ENCODE measurements at places on chromosomes 16 and 17.
A peak's percentile ranks its signal among the peaks of the same experiment; 100 is the strongest.

DNA sequence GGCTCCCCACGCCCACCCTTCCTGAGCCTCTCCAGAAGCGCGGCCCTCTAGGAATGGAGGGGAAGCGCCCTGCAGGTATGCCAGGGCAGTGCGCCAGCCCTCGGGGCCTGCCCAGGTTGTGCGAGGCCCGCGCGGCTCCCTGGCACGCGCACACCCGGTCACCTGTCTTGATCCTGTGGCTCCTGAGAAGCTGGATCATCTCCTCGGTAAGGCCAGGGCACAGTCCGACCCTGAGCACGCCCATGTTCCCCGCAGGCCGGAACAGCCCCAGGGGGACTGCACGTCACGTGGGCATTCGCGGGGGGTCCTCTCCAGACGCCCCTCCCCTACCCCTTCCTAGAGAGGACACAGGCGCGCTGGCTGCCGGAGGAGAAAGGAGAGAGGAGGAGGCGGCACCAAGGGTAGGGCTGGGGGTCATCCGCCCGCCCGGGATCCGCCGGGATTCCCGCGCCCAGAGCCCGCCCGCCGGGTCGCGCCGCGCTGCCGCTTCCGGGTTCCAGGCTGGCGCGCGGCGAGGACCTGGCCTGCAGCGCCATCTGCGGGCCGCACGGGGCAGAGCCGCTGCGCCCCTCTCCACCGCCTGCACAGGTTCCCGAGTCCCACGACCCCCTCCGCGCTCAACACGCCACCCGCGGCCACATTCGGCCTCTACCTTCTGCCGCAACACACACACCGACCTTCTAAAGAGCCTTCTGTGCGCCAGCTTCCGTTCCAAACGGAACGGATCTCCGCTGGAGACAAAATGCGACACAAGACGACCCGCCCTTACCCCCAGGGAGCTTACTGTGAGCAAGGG, at the start of gene RAD51D:
Gene RAD51D (minus strand): TSS at position 491 of the 796 bp plus-strand sequence. CDS start 247 bp downstream, at position 244.
- DNase-seq = peak; percentile 86

DNA sequence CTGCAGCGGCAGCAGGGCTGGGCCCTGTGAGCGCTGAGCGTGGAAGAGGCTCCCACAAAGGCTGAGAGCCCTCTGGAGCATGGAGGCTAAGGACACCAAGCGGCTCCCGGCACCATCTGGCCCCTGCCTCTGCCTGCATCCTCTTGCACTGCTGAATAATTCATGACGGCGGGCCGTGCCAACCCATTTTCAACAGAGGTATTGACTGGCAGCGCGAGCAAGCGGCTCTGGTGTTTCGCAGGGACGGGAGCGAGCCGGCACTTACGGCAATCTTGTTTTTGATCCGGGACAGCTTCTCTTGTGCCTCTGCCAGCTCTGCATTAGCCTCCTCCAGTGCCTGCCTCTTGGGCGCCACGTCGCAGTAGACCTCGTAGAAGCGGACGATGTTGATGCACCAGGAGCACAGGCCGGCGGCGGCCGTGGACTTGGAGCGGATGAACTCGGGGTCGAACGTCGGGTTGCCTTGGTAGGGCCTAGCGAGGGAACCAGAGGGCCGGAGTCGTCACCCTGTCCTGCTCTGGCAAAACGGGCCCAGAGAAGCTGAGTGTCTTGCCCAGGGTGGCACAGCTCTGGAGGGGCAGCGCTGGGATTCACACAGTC, 80.4 kb downstream of the PGS1 start:
- no peak for DNase-seq

- no peak for DNase-seq
These were observed 17.3 kb upstream of the XYLT2 start for GRCh38 chr17:50328363-50329325.

GRCh38 chr17:42494673-42495072, 36.0 kb downstream of the ATP6V0A1 start:
- no peak for DNase-seq

GRCh38 chr16:4868535-4868934, 21.3 kb downstream of the UBN1 start:
- DNase-seq = no peak

DNA sequence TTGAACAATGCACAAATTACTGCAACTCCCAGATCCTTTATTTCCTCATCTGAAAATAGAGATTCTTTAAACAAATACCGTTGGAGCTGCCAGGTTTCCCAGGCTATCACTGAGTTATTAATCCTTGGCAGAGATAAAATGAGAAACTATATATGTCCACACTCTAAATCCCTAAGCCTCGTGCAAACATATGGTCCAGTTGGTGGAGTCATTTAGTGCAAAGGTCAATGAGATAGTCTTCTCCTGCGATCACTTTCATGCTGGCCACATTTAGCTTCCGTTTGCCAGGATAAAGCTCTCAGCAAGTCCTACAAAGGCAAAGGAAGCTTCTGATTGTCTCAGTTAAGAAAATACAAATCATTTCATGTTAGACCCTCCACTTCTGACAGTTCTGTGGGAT, 11.0 kb downstream of the GRIN2A start:
- DNase-seq = no peak

DNA sequence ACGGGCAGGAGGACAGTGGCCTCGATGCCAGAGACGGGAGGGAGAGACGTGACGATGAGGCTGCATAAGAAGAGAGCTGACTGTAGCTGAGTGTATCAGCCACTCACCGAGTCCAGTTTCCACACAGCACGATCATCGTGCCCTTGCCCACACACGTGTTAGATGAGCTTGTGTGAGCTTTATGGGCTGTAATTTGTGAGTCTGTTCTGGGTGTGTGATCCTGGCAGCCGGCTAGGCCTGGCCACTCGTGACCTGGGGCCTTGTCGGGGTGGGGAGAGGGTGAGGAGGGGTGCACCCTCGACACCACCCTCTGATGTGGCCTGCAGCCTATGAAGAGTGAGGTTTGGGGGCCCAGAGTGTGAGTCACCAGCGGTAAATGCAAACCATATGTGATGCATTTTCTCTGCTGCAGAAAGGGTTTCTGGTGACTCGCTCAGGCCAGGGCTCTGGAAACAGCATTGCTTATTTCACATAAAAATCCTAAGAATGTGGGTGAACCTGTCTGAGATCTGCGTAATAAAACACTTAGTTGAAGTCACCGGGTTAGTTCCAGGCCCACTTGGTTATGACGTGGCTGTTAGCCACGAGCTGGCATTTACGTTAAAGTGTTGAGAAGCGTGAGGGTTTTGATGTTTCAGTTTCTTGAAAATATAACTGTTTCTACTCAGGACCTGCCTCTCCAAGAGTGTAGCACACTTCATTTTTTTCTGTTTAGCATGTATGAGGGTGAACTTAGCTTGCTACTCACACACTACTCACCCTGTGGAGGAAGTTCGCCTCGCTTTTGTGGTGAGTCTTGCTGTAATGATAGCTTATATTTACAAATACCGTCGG, 4.2 kb downstream of the METRNL start:
- no peak for DNase-seq

GRCh38 chr17:20074489-20074888, 65.3 kb downstream of the SPECC1 start:
- DNase-seq = no peak

- no peak for DNase-seq
These were observed 12.4 kb downstream of the NMT1 start for GRCh38 chr17:45073414-45074070.

GRCh38 chr17:17146786-17147406, 59.2 kb downstream of the PLD6 start:
- no peak for DNase-seq

DNA sequence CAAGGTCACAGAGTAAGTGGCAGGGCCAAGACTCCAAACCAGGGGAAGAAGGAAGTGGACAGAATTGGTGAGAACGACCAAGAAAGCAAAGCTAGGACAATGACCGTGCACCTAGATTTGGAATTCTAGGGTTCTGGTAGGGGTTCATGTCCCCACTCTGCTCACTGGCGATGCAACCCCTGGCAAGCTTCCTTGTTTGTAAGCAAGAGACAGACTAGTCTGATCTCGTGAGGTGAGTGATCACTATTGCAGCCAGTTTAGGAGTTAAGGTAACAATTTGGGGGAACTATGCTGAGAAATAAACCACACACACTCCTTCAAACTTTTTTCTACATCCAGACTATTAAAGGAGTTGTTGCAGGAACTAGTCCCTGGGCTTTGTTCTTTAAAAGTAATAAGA, 48.1 kb downstream of the XPO6 start:
- DNase-seq = no peak

- no peak for DNase-seq
These were observed 24.5 kb downstream of the CDK5RAP3 start for GRCh38 chr17:47995241-47995935.

DNA sequence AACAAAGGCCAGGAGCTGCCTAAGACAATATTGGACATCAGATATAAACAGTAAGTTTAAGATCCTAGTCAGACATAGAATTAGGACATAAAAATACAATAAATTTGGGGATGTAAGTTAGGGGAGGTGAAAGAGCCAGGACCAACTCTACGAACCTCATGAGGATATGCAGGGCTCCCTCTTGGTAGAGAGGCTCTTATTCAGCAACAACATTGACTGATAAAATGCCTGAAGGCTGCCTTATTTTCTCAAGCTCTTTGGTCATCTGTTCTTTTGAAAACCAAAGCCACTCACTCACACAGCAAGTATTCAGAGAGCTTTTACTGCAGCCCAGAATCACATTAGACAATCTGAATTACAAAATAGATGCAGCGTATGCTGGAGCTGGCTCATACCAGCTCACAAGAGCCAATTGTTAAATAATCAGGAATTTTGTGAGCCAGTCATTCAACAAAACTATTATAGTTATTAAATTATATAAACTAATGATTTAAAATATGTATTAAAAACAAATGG, 108.6 kb upstream of the CLEC3A start:
- DNase-seq = no peak

- DNase-seq = no peak
These were observed 113.0 kb downstream of the LITAF start for GRCh38 chr16:11473728-11474127.

- DNase-seq = no peak
These were observed 74.5 kb upstream of the C17orf78 start for GRCh38 chr17:37301288-37301687.

DNA sequence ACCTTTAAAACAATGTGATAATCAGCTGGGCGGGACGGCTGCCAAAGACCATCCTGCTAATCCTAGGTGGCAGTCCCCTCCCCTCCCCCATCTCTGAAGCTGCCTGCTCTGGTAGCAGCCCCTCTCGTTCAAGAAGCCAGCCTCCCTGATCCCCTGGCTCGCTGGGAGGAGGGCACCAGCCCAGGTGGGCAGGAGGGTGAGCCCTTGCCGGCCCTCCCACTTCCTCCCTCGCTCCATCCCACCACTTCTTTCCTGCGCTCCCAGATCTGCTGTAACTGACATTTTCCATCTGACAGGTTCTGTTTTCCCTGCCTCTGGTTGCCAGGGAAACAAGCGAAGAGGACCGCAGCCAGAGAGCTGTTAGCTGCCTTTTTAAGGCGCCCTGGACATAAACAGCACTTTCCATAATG, 155.7 kb upstream of the TNRC6C start:
- DNase-seq = peak; percentile 56

- DNase-seq = no peak
These were observed 7.2 kb upstream of the EXOSC6 start for GRCh38 chr16:70258946-70259345.

DNA sequence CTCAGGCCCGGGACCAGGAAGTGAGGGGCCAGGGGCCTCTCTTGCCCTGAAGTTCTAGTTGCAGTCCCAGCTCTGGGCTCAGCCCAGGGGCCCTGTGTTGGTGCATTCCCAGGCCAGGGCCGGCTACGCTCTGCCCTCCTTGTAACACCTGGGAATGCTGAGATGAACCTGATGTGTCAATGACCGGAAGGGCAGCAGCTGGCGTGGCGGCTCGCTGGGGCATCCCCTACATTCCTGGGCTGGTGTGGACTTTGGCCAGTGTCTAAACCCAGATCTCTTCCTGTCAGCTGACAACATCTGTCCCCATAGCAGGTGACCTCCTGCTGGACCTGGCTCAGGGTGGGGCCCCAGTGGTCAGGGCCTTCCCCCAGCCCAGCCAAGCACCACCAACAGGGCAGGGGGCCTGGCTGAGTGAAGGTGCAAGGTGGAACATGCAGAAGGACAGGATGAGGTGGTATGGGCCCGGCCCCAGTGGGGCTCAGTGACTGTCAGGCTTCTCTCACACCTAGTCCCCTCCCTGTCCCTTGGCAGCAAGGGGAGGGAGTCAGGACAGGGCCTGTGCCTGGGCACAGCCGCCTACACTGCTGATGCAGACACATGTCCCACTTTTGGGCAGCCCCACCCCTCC, 15.9 kb downstream of the FAM83G start:
- no peak for DNase-seq

DNA sequence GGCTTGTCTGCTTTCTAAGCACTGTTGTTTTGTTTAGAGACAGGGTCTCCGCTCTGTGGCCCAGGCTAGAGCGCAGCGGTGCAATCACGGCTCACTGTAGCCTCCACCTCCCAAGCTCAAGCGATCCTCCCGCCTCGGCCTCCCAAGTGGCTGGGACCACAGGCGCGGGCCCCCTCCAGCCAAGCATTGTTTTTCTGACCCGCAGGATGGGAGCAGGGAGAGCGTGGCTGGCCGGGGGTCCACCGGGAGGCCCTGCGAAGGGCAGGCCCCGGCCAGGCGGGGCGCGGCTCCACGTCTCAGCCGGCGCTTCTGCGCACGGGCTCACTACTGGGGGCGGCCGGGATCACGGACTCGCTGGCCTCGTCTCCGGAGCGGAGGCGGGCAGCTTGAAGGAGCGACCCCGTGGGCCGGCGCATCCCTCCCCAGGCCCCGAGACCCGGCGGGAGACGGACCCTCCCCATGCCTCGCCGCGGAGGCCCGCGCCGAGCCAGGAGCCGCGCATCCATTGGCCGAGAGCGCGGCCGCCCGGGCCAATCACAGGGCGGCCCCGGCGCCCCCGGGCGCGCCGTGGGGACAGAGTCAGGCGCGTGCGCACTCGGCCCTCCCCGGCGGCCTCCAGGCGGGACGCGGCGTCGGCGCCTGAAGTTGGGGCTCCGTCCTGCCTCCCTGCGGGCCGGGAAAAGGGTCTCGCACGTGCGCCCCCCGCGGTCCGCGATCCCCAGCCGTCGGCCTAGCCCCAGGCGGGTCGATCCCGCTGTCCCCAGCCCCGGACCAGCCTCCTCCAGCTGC, 24.9 kb downstream of the ACTG1 start:
- peak; percentile 89 for DNase-seq

- peak; percentile 79 for DNase-seq
These were observed 785 bp downstream of the NME3 start for GRCh38 chr16:1770328-1771187.

DNA sequence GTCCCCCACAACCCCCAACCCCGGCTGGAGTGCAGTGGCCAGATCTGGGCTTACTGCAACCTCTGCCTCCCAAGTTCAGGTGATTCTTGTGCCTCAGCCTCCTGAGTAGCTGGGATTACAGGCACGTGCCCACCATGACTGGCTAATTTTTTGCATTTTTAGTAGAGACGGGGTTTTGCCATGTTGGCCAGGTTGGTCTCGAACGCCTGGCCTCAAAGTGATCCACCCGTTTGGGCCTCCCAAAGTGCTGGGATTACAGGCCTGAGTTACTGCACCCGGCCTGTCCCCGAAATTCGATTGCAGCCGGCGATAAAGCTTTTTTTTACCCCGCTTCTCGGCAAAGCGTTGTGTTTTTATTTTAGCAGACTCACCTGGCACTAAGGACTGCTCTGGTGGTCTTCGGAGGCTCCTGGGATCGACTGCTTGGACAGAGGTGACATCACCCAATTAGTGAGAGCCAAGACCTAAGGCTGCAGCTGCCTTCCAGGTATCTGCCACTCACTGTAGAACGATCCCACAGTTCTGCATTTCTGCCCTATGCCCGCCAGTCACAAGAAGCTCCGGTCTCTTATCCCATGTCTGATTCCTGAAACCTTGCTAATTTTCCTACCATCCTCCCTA, 82.2 kb upstream of the ARL4D start:
- DNase-seq = no peak

All from Right ventricle myocardium superior (tissue), 1 donor.